ENCODE measurements at places on chromosomes 5 and 9. TPM values are rescaled to one million over a fixed set of nuclear protein-coding genes. Genes with fewer than 3 reads are reported as not detected.

Gene EIF4E1B
- not detected for total RNA-seq

Gene FOXD4L3
- not detected for total RNA-seq

Gene ZNF366
- total RNA-seq, result not detected

Gene IFNA13
- not detected for total RNA-seq

Gene RAB3C
- not detected for total RNA-seq

Gene GKAP1
- 4.4 TPM for total RNA-seq

Gene PRR7
- 21.6 TPM for total RNA-seq
